CD4-positive, alpha-beta T cell (primary cell): ENCODE measurements at places on chromosomes 1 and 21.
A peak's percentile ranks its signal among the peaks of the same experiment; 100 is the strongest.

GRCh38 chr1:55822891-55823290 is 607.7 kb upstream of the USP24 start:
- no peak for DNase-seq

GRCh38 chr1:24640288-24640687 is 2.8 kb upstream of the SRRM1 start:
- no peak for DNase-seq

- DNase-seq = no peak
These were observed 113.3 kb downstream of the PTPN14 start for GRCh38 chr1:214438075-214438474.

- peak; percentile 30 for DNase-seq
These were observed 633 bp downstream of the THEMIS2 start for GRCh38 chr1:27872802-27873551.

- peak; percentile 27 for DNase-seq
These were observed 9.6 kb upstream of the RNF223 start for GRCh38 chr1:1083416-1084371.

- no peak for DNase-seq
These were observed 990.0 kb downstream of the KCNT2 start for GRCh38 chr1:195618287-195618686.

GRCh38 chr1:155198547-155198906 is 9.2 kb downstream of the THBS3 start:
- no peak for DNase-seq

GRCh38 chr1:24142546-24143534 is at the start of gene IL22RA1:
IL22RA1 (minus strand) TSS chr1:24143140; CDS start chr1:24143082, 58 bp downstream.
- DNase-seq = no peak

GRCh38 chr1:17165823-17166222 is 39.1 kb upstream of the PADI1 start:
- no peak for DNase-seq

DNA sequence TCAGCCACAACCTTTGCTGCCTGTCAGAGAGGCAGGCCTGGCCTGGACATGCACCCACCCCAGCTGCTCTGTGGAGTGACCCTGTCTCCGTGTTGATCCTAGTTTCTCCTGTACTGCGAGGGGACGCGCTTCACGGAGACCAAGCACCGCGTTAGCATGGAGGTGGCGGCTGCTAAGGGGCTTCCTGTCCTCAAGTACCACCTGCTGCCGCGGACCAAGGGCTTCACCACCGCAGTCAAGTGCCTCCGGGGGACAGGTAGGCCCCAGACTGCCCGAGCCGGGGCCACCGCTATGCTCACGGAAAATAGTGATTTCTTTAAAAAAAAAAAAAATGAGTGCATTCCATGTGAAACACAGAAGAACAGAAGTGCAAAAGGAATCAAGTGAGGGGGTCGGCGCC is 41.6 kb upstream of the TRAPPC10 start:
- DNase-seq = no peak

GRCh38 chr1:23533246-23534023 is 2.4 kb upstream of the E2F2 start:
- DNase-seq = no peak

- DNase-seq = no peak
These were observed 35.8 kb downstream of the SPEN start for GRCh38 chr1:15883326-15883725.

DNA sequence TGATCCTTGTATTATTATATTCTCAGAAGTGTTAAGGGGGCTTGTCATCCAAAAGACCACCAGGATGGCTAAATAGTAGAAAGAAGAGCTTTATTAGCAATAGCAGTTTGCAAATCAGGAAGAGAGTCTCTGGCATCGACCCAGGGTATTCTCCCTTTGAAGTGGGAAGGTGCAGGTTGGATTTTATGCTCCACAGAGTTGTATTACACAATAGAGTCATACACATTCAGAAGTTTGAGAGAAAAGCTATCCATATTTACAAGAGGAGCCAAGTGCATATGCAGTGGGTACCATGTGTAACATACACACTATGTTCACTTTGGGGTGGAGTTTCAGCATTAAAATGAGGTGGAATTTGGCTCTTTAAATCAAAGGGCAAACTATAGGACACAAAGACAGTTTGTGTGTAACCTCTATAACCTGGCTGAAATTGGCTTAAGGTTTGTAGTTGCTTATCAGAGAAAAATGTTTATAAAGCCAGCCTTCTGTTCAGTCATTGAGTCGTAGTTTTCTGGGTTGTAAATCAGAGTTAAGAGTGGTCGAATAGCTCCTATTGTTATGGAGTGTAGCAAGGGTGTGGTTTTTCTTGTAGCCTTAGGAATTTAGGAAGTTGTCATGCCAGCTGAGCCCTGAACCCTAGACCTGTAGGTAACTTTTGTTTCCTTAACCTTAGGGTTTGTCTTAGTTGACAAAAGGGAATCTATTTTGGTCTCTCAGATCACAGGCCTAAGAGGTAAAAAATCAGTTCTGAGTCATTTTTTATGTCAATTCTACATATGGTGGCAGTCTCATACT is 125.3 kb downstream of the DNM3 start:
- DNase-seq = no peak

- no peak for DNase-seq
These were observed 13.7 kb upstream of the IGFN1 start for GRCh38 chr1:201176940-201177339.

- DNase-seq = peak; percentile 42
These were observed 1719.5 kb downstream of the MRPL39 start for GRCh38 chr21:23887725-23888306.

- peak; percentile 62 for DNase-seq
These were observed 13.7 kb downstream of the TLR5 start for GRCh38 chr1:223129229-223129901.

- no peak for DNase-seq
These were observed 235.5 kb upstream of the SGIP1 start for GRCh38 chr1:66298464-66298863.

- no peak for DNase-seq
These were observed 67.1 kb downstream of the FAAP20 start for GRCh38 chr1:2127187-2128145.

DNA sequence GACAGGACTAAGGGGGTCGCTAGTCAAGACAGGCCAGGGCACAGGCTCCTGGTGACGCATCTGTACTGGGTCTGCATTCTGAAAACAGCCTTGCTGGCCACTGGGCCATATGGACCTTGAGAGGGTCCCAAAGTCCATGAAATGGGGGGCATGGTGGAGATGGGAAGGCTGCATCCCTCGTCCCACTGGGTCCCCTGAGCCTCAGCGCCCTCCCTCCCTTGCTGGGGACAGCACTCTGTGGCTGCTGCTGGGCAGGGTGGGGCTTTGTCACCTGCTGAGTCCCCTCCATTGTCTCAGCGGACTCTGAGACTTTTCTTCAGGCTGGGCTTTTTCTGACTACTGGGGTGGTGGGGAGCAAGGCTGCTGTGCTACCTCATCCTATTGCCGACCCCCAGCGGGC is 205.2 kb downstream of the RHOU start:
- DNase-seq = no peak

DNA sequence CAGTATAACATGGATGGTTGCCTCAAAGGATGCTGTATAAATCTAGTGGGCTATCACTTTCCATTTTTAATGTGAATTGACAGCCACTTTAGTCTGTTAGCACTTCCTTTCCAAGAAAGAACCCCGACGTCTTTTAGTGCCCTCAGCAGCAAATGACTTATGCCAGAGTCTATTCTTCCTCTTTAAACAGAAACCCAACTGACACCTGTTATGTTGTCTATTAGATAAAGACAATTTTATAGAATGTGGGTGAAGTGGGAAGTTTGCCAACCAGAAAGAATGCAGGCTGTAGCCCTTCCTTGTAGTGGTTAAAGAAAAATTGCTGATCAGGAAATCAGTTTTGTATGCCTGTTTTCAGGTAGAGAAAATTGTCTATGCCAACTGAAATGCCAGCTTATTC is 344.9 kb downstream of the ZNF326 start:
- DNase-seq = no peak

GRCh38 chr1:241275981-241276380 is 81.0 kb downstream of the RGS7 start:
- no peak for DNase-seq

DNA sequence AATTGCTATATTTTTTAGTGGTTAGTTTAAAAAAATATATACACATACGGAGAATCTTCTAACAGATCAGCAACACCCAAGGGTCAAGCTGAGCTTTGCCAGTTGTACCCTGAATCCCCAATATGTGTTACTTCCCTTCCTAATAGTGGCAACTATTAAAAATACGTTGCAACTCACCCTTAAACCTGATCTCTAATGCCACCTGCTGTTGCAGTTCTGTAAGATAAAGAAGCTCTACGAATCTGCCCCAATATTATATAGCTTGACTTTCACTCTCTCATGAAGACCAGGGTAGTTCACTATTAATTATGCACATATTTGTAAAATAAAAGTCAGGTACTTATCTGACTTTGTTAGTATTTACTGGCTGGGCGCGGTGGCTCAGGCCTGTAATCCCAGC is 58.4 kb downstream of the ASH1L start:
- DNase-seq = no peak

GRCh38 chr1:227170361-227171166 is 147.7 kb downstream of the CDC42BPA start:
- DNase-seq = no peak

DNA sequence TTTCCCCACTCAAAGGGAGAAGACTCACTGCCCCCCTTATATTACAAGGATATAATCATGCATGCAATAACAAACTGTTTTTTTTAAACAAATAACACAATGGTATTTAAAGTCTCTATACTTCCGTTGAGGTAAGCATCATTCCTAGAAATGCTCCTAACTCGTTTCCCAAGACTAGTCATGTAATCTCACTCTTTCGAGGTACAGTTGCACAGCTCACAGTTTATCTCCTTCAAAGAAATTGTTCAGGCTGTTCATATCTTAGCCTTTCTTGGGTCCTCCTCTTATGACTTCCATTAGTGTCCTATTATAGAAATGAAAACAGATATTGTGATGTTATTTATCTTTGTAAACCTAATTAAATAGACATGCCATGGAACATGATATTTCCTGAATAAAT is 705.0 kb downstream of the KCNT2 start:
- no peak for DNase-seq

DNA sequence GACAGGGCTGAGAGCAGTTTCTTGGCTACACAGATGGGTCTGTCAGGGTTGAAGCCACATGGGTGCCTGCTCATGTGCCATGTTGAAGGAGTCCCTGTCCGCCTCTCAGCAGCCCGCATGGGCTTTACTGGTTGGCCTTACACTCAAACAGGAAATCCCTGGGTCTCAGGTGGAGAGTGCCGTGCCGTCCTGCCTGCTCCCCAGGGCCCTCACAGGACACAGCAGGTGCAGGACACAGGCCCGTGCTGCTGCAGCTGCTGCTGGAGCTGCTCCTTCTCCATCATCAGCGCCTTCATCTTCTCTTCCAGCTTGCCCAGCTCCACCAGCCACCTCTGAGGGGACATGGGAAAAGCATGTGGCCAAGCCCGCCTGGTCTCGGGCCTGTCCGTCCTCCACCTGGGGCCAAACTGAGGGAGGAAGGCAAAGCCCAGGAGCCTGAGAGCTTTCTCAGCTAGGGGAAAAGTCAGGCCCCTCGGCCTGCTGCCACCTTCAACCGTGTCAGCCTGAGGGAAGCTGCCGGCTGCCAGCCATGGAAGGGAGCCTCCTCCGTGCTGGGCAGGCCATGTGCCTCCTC is 5.5 kb downstream of the SLFNL1 start:
- no peak for DNase-seq

DNA sequence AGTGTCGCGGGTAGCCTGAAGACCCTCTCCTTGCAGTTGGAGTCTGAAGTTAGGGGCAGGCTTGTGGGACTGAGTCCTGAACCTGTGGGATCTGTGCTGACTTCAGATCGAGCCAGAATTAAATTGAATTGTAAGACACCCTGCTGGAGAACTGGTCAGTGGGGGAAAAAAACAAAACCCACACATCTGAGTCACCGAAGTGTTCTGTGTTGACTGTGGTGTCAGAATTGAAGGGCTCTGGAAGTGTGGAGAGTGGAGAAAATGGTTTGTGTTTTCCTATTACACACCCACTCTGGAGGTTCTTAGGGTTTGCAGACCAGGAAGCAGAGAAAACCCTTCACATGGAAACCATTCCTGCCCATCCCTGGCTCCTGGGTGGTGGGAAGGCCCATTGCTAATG is 209.5 kb upstream of the GALNT2 start:
- DNase-seq = no peak

- no peak for DNase-seq
These were observed 693 bp downstream of the RAB4A start for GRCh38 chr1:229271448-229272159.

- DNase-seq = no peak
These were observed 37.4 kb downstream of the LEPR start for GRCh38 chr1:65457868-65458267.

- no peak for DNase-seq
These were observed 88.3 kb downstream of the LRRC40 start for GRCh38 chr1:70117046-70117445.

DNA sequence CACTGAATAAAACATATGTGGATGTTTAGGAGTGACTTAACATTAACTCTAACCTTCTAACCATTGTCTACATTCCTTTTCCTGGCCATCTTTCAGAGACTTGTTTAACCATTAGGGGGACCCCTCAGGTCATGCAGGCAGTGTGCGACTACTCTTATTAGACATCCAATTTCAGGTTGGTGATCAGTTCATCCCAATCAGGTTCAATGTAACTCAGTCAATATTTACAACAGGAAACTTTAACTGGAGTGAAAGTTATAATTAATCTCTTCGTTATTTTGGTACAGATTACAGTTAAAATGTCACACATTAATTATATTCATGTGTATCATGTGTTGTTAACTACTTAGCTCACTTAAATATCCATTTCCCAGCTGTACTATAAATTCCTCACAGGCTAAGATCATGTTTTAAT is 68.8 kb upstream of the RGS1 start:
- DNase-seq = no peak

GRCh38 chr1:21586846-21587601 is 77.8 kb downstream of the ALPL start:
- DNase-seq = no peak

- no peak for DNase-seq
These were observed 155.5 kb downstream of the OMA1 start for GRCh38 chr1:58391056-58391455.

- DNase-seq = no peak
These were observed 15.7 kb upstream of the LMNA start for GRCh38 chr1:156098784-156099183.

- DNase-seq = no peak
These were observed 19.6 kb downstream of the SPATA45 start for GRCh38 chr1:212827831-212828278.

GRCh38 chr1:182054698-182055326 is 6.7 kb downstream of the ZNF648 start:
- peak; percentile 55 for DNase-seq

- DNase-seq = no peak
These were observed 9.8 kb downstream of the NIPAL3 start for GRCh38 chr1:24425441-24425840.

DNA sequence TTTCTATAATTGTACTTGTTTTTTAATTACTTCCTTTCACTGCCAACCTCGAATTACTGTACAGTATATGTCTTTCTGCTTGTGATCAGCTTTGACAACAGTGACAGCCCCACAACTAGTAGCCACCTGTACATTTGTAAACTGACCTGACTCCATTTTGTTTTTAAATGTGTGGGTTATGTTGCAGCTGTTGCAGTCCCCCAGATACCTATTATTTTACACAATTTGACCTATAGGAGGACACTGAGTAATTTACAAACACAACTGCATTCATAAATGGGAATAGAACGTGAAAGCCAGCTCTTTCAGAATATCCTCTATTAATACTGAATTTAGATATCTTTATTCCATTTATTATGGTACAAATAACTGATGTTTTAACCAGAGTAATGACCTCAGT is 2.5 kb upstream of the VAMP3 start:
- no peak for DNase-seq
